Left cardiac atrium (tissue), 4 donors: ENCODE measurements at places on chromosomes 1 and 21.

- DNase-seq: no peak
Observed at GRCh38 chr1:1047407-1047806, 26.7 kb downstream of the RNF223 start.

DNA sequence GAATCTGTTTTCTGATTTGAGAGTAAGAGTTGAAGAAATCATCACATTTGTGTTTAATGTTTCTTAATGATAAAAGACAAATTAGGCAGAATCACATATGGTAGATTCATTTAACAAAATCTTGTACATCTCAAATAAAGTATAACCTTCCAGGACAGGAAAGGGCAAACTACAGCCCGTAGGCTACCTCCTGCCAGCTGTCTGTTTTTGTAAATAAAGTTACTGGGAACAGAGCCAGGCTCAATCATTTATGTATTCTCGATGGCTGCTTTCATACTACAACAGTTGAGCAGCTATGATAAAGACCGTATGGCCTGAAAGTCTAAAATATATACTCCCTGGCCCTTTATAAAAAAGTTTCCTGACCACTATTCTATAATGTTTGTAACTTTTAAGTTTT, 204.1 kb downstream of the COL24A1 start:
- DNase-seq: no peak

DNA sequence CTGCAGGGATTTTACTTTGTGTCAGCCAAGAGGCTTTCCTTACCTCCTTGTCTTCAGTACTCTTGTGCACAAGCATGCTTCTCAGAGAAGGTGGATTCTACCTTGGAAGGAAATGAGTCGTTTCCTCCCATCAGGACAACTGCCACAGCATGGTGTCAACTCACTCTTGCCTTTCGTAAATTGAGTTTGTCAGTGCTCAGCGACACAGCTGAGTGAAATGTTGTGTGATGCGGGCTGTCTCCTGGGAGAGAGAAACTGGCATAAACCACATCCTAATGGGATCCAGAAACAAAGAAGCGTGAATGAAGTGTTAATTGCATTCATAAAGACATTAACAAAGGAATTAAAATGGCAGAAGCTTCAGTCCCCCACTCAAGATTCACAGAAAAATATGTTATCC, 51.5 kb upstream of the SLC22A15 start:
- DNase-seq: no peak

- peak; percentile 78 for DNase-seq
Observed at GRCh38 chr1:34924759-34925555, 4.5 kb downstream of the DLGAP3 start.
